ENCODE measurements at places on chromosomes 16 and 17. TPM values are rescaled to one million over a fixed set of nuclear protein-coding genes. Genes with fewer than 3 reads are reported as not detected.

PEX12 gene
- 4.0 TPM for total RNA-seq

C16orf96 gene
- 0.04 TPM for total RNA-seq

HGS gene
- total RNA-seq: 82.5 TPM

GNAO1 gene
- total RNA-seq: 0.53 TPM

MLYCD gene
- total RNA-seq: 8.6 TPM

CCDC92B gene
- total RNA-seq: 0.15 TPM

BAIAP3 gene
- total RNA-seq: 0.70 TPM

KRT15 gene
- 2,643 TPM for total RNA-seq

IGSF6 gene
- total RNA-seq: 3.6 TPM

ARRB2 gene
- 4.4 TPM for total RNA-seq

CTF1 gene
- total RNA-seq: 1.5 TPM

MSI2 gene
- 22.9 TPM for total RNA-seq

APOH gene
- not detected for total RNA-seq

CX3CL1 gene
- total RNA-seq: 3.3 TPM

PMP22 gene
- 4.0 TPM for total RNA-seq

DGKE gene
- 9.9 TPM for total RNA-seq
